ENCODE measurements at places on chromosomes 5 and 9.
A peak's percentile ranks its signal among the peaks of the same experiment; 100 is the strongest.

DNA sequence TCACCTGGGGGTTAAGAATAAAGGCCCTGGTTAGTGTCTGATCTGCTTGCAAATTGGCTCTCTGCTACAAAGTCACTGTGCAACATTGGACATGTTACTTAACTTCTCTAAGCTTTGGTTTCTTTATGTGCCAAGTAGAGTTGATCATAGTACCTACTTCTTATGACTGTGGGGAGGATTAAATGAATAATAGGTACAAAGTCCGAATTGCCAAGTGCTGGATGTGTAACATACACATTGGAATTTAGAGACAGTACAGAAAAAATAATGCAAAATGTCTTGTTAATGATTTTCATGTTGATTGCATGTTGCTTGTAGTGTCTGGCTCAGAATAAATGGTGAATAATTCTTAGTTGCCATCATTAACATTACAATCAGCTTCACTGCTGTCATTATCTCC lies 2.2 kb downstream of the DOCK8 start:
- DNase-seq: no peak

DNA sequence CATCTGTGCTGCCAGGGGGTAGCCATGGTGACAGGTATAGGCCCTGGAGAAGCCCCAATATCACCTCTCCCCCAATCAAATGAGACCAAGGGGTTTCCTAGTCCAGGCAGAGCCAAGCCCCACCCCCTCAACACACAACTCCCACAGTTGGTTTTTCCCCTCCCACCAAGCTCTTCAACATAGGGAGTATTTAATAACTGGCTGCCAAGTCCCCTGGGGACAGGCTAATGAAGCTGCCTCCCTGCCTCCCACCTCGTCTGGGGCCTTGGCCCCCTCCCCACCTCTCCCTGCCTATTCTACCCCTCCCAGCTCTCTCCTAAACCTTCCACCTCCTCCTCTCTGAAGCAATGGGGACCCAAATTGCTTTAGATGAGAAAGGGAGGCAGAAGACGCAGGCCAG lies 23.4 kb downstream of the CPLX2 start:
- no peak for DNase-seq

GRCh38 chr9:69822116-69822750 lies 1.6 kb downstream of the CFAP95 start:
- DNase-seq: no peak

DNA sequence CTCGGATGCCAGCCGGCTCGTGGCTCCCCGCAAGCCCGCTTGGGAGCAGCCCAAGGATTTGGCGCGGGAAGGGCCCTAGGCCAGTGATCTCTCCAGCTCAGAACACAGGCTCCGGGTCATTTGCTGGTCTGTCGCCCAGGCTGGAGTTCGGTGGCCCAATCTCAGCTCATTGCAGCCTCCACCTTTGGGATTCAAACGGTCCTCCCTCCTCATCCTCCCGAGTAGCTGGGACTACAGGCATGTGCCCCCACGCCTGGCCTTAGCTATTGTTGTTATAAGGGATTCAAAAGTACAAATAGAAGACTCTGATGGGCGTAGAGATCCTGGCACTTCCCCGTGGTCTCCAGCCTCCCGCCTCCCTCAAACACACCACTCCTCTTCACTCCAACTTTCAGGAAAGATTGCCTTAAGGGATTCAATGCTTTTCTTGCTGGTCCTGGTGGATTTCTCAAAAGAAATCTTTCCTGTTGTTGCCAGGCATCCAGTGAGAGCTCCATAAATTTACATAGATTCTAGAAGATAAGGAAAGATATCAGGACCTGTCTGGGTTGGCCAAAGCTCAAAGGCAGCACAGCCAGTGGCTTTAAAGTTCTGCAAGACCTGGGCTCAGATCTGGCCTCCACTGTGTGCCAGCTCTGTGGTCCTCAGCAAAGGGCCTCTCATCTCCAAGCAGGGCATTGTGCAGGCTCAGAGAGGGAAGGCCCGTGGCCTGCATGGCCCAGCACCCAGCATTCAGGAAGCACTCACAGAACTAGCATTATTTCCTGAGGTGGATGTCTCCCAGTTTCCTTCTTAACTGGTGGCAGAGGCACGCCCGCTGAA lies 1.0 kb downstream of the AIF1L start:
- DNase-seq: no peak

GRCh38 chr5:60738461-60738860 lies 38.5 kb upstream of the DEPDC1B start:
- DNase-seq: no peak

DNA sequence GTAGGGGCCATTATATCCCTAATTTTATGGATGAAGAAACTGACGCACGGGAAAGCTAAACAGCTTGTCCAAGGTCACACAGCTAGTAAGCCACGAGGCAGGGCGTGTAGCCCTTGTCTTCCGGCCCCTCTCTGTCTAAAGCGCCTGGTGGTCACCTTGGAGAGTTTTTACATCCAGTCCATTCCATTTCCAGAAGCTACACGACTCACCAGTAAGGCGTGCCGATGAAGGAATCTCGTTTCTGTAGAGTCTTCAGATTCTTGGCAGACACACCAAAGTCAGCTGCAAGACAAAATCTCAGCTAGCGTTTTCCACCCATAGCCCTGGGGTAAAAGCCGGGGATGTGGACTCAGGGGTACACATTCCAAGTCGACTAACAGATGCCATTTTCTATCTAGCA lies 80.5 kb downstream of the STK10 start:
- peak; percentile 79 for DNase-seq

DNA sequence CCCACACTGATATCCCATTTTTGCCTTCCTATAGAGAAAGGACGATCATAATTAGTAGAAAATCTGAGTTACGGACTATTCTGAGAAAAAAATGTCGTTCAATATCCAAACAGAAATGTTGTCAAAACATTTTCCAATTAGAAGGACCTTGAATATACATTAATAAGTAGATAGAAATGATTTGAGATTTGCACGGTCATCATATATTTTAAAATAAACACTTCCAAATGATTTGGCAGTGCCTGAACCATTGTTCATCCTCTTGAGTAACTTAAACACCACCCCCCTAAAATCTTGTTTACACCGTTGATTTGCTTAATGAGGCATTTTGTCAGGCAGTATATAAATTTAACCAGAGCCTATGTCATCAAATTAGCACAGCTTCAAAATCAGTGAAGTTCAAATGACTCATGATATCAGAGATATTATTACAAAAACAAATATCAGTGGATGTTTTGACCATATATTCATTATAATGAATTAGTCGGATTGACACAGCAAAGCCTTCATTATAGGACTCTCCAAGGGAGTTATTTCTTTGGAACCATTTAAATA lies 105.0 kb downstream of the ACTL7B start:
- DNase-seq: no peak

Data from non-pigmented ciliary epithelial cell (primary cell).